Stimulated activated CD8-positive, alpha-beta memory T cell treated with anti-CD3 and anti-CD28 coated beads, Interleukin-2, amount 100 ng/mL, for 1 hour (primary cell): ENCODE measurements at places on chromosomes 16 and 17.

GRCh38 chr16:81553080-81553813 lies 108.6 kb downstream of the CMIP start:
- no peak for DNase-seq

- no peak for DNase-seq
These were observed 50.0 kb downstream of the PLD6 start for GRCh38 chr17:17156107-17156506.

DNA sequence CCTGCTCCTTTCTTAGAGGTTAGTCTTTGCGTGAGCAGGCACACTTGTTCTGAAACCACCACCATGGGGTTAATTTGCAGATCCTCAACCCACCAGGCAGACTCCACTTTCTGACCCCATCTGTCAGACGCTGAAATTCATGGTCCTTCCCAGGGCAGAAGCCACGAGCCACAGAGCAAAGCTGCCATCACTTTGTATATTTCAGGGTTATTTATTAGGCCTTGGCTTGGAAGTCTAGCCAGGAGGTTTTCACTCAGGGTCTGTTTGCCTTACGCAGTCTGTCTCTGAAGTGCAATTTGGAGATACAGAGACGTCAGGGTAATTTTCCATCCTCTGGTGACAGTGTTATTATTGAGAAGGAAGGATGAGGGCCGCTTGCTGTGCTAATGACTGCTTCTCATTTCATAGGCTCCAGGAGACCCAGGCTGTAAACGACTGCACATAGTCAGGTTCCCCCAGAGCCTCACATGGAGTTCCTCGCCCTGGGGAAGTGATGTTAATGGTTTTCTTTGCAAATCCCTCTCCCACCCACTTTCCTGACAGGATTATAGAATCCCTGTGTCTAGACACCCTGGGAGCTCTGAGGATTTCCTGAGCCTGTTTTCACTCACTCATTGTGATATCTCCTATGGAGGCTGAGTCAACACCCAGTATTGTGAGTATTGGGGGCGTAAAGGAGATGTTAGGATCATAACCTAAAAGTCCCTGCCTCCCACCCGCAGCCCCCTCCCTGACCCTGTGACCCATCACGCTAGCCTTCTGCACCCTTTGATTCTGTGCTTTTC lies 269.0 kb downstream of the ABCC12 start:
- no peak for DNase-seq

DNA sequence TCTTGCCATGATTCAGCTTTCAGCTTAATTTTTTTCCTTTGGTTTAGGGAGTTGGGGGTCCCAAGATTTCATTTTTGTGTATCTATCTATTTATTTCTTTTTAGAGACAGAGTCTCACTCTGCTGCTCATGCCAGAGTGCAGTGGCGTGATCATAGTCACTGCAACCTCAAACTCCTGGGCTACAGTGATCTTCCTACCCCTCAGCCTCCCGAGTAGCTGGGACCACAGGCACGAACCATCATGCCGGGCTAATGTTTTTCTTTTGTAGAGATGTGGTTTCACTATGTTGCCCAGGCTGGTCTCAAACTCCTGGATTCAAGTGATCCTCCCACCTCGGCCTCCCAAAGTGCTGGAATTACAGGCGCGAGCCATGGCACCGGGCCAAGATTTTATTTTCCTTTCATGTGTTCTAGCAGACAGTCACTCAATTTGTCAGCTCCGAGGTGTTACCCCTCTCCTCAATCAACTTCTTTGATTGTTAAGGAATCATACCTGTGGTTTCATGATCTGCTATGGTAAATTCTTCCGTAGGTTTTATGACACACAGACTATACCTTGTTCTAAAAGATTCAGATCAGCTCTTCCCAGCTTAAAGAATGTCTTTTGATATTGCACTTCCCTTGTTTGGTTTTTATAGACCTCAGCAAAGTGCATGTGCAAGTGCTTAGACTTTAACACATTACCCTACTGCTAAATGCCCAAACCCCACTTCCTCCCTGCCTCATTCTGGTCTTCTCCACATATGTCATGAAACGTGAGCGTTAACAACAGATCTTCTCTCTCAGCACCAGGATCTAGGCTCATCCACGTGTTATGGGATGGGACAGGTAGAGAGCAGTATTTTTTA lies 13.0 kb downstream of the UNC45B start:
- DNase-seq: no peak

GRCh38 chr17:71764505-71764904 lies 356.3 kb upstream of the SOX9 start:
- DNase-seq: no peak

DNA sequence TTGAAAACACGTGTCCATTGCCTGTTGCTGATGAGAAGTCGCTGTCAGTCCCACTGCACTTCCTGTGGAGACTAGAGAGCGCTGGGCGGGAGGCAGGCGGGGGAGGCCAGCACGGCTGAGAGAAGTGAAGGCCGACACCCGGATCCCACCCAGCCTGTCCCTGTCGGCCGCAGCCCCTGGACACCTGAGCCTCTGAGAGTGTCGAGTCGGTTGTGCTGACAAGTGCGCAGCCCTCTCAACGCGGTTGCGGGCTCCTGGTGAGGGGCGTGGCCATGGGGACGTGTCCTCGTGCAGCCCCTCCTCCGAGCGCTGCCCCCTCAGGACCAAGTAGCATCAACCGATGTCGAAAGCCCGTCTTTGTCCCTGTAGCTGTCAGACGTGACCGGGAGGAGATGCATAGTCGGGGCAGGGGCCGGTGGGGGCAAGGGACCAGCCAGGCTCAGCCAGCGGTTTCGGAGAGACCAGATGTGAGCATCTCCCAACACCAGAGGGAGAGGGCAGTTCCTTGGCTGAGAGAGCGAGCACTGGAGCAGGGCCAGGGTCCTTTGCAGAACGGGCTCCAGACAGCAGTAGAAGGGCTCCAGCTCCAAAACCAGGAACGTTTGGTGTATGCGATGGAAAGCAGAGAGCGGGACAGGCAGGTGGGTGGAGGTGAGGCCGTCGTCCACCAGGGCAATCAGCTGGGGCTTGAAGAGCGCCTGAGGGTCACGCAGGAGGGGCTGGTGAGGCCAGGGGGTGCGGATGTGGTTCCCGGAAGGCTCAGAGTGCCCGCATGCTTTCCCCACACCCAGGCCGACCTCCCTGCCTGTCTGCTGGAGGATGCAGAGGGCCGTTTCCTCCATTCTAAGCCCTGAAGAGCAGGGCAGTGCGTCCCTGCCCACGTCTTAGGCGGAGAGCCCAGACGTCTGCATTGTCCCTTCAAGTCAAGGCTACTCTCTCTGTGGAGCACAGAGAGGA lies 43.3 kb upstream of the CHMP6 start:
- no peak for DNase-seq

DNA sequence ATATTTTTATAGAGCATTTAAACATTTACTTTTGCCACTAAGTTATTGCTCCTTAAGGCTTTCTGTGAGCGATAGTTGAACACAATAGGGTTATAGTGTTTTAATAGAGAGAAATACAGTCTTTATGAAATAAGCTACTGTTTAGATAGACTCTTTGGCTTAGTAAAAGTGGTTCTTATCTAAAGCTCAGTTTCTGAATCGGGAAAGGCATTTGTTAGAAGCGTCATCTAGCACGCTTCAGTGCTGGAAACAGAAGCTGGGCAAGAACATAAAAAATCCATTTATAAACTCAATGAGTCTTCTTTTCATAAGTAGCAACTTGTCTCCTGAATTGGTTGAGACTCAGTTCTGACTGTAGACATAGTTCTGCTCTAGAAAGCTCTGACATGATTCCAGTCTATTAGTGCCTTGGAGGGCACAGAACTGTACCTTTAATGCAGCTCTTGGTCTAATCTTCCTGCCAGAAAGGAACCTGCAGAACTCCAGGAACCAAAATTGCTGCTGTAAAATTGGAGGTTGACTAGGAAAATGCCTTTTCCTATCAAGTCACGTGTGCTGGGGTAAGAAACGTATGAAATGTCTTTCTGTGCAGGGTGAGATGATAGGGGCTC lies 55.4 kb upstream of the DNAJA2 start:
- DNase-seq: no peak

- no peak for DNase-seq
These were observed 45.1 kb upstream of the ZNF750 start for GRCh38 chr17:82884970-82885353.

GRCh38 chr17:1969712-1970111 lies 55.4 kb downstream of the RTN4RL1 start:
- no peak for DNase-seq

GRCh38 chr17:3845291-3845620 lies 790 bp downstream of the NCBP3 start:
- no peak for DNase-seq
